ENCODE measurements at places on chromosomes 3 and 15. TPM values are rescaled to one million over a fixed set of nuclear protein-coding genes. Genes with fewer than 3 reads are reported as not detected.

IMP3 gene
- 54.9 TPM for total RNA-seq

GRCh38 chr15:81400640-81401236, 26.7 kb upstream of the TMC3 start:
- no peak for DNase-seq

GRCh38 chr3:31541089-31541488, 8.4 kb downstream of the STT3B start:
- no peak for DNase-seq

PLSCR2 gene
- total RNA-seq: not detected

GRCh38 chr15:23566071-23566554, 639 bp downstream of the MKRN3 start:
- peak; percentile 67 for DNase-seq

STRIT1 gene
- not detected for total RNA-seq

SLC22A14 gene
- total RNA-seq: 0.20 TPM

DNA sequence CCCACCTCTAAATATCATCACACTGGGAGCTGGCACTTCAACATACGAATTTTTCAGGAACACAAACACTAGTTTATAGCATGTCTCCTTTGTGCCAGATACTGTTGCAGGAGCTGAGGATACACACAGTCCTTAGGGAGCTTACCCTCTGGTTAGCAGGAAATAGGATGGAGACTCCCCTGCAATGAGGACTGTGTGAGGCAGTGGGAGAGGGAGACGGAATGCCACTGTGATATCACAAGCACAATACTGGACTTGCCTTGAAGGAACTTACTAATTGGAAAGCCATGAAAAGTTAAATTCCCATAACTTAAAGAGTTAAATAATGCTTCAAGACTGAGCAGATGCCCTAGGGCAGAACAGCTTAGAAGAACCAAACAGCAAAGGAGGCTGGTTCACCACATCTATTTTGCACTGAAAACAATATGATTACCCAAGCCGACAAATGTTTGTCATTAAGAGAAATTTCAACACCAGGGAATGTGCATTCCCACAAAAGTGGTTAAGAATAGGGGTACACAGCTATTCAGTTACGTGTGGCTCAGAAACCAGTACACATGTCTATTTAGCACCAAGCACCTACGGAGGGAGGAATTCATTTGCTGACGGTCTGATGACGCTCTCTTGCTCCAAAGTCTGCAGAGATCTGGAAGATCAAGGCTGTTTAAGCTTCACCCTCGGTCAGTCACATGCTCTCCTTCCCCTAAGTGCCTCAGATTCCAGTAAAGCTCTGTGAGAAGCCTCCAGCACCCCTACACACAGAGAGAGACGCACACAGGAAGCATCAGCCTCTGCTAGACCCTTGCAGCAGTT, 5.2 kb downstream of the TBC1D2B start:
- no peak for DNase-seq

KBTBD13 gene
- not detected for total RNA-seq

DNA sequence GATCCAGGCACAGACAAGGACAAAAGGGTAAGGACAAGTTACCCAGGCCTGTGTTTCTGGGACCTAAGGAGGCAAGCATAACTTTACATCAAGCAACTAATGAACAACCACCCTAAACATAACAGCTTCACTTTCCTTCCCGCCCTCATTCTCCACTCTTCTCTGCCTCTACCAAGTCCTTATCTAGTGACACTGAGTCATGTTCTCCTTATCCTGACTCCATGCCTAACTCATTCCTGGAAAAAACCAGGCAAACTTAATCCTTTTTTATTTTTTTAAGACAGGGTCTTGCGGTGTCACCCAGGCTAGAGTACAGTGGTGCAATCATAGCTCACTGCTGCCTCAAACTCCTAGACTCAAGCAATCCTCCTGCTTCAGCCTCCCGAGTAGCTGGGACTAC, 44.5 kb downstream of the TMEM44 start:
- no peak for DNase-seq

- no peak for DNase-seq
Measured at GRCh38 chr15:39016706-39017105, 452.1 kb upstream of the RASGRP1 start.

- peak; percentile 77 for DNase-seq
Measured at GRCh38 chr3:155079746-155080487, at the start of gene MME. Gene MME (plus strand): TSS chr3:155080319. CDS start chr3:155084168, 3,849 bp downstream.

EIF3J gene
- 52.9 TPM for total RNA-seq

DNA sequence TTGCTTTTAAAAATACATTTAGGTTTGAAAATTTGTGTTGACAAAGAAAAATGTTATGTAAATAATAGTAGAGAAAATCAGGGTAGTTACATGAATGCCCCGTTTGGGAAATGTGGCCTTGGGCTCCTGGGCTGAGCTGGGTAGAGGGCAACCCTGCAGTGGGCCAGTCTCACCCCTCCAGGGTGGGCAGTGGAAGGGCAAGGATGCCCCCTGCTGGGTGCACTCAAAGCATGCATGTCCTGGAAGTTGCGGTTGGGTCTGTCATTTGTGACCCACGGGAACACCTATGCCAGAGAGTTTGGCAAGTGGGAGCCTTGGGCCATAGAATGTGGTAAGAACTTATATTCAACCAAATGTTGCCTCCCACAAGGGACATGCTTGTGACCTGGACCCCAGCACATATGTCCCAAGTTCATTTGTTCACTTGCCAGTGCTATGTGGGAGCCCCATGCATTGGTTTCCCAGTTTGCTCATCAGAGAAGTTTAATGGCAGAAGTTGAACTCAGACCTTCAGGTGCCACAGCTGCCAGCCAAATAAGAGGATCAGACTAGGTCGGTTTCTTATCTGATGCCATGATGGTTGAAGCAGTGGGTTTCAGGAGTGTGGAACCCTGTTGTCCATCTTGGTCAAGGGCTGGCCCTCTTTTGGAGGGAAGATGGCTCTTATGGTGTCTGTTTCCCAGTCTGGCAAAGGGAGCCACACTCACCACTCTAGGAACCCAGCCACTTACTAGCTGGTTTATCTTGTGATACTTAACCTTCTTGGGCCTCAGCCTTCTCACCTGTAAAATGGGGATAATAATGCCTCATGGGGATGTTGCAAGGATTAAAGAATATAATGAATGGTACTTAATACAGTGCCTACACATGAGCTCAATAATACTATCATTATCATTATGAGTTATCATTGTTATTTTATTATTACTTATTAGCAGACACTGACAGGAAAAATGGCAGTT, 2.5 kb upstream of the PLCB2 start:
- peak; percentile 80 for DNase-seq

- DNase-seq: no peak
Measured at GRCh38 chr3:123808812-123809211, 75.3 kb downstream of the MYLK start.

DNA sequence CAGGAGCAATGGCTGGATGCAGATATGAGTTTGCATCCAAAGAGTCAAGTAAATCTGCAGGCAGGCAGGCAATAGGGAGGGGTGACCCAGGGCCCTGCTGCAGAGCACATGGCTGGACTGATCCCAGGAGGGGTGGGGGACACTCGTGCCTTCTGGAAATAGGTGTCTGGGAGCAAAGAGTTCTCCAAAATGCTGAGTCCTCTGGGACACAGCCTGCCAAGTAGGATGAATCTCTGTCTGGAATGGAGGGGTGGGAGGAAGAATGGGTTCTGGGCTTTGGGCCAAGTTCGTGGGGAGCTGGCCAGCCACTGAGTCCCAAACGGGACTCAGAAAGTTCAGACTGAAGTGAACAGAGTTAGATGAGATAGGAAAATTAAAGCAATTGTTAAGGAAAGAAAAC, 214.5 kb downstream of the MTHFS start:
- DNase-seq: no peak

- DNase-seq: no peak
Measured at GRCh38 chr15:60021589-60022378, 17.7 kb downstream of the FOXB1 start.

DNA sequence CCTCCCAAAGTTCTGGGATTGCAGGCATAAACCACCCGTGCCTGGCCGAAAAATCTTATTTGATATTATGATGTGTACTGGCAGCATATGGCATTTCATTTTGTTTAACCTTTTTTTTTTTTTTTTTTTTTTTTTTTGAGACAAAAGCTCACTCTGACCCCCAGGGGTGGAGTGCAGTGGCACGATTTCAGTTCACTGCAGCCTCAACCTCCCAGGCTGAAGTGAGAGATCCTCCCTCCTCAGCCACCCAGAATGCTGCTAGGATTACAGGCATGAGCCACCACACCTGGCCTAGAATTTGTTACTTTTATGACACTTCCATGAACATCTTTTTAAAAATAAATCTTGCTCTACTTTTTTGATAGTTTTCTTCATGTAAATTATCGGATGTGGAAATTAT, 12.0 kb downstream of the TERB2 start:
- DNase-seq: no peak

DNA sequence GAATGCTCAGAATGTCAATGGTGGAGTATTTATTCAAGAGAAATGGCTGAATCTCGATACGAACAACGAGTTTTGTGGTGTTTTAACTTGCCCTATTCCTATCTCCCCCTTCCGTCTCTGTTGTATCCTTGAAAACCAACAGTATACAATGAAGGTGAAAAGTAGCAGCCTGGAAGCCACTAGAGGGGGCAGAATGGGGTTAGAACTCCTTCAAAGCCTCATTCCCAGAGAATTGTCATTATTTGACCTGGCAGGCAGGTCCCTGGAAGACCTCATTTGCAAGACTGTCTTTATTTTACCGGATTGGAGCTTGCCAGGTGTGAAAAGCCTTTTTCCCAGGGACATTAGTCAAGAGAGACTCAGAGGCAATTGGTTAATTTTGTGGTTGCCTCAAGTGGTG, 139.4 kb downstream of the LRRC28 start:
- no peak for DNase-seq

DNA sequence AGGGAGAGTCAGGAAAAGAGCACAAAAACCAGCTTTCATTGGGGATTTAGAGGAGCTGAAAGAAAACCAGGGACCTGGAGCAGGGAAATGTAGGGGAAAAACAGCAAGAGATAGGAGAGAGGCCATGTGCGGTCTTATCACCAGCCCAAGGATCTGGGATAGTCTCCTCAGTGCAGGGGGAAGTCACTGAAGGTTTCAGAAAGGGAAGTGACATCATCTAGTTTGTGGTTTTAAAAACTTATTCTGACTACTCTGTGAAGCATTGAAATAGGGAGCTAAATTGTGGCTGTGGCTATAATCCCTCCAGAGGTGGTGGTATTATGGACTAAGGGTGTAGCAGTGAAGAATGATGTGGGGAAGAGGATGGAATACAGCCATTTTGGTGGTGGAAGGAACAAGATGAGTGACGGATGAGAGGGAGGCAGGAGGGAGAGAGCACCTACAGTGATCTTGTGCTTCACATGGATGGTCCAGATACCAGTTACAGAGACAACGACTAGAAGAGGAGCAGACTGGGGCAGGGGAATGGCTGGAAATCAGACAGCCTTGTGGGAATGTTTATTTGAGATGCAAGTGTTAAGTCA, 72.7 kb downstream of the HMG20A start:
- no peak for DNase-seq

TM2D3 gene
- 47.4 TPM for total RNA-seq

DNA sequence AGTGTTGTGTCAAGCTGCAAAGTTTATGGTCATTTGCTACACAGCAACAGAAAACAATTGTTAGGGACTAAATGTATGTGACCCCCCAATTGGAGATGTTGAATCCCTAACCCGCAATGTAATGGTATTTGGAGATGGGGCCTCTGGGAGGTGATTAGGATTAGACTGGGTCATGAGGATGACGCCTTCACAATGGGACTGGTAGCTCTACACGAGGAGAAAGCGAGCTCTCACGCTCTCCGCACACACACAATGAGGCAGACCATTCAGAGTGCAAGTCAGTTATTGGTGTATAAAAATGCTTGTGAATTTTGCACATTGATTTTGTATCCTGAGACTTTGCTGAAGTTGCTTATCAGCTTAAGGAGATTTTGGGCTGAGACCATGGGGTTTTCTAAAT, 116.9 kb upstream of the NSMCE3 start:
- DNase-seq: no peak

KLHL6 gene
- total RNA-seq: 24.7 TPM

- no peak for DNase-seq
Measured at GRCh38 chr3:42061025-42061712, 30.0 kb upstream of the TRAK1 start.

- no peak for DNase-seq
Measured at GRCh38 chr3:55202326-55202725, 274.5 kb upstream of the LRTM1 start.

GRCh38 chr15:60905587-60905986, 323.5 kb downstream of the RORA start:
- no peak for DNase-seq

DNA sequence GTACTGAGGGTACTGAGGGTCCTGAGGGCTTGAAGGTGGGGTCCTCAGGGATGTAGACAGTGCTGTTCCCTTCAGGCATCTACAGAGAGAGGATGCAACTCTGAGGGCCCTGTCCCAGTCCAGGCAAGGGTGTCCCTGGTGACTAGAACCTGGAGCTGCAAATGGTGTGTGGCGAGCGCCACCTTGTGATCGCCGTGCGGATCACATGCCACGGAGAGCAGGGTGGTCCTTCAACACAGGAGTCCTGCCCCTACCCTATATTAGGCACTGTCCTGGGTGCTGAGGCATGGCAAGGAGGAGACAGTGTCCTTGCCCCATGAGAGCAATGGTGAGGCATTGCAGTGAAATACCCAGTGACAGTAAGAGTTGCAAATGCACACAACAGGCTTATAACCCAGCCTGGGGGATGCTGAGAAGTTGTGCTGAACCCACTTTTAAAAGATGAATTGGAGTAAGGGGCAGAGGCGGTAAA, 23.6 kb downstream of the RHCG start:
- DNase-seq: no peak

DNA sequence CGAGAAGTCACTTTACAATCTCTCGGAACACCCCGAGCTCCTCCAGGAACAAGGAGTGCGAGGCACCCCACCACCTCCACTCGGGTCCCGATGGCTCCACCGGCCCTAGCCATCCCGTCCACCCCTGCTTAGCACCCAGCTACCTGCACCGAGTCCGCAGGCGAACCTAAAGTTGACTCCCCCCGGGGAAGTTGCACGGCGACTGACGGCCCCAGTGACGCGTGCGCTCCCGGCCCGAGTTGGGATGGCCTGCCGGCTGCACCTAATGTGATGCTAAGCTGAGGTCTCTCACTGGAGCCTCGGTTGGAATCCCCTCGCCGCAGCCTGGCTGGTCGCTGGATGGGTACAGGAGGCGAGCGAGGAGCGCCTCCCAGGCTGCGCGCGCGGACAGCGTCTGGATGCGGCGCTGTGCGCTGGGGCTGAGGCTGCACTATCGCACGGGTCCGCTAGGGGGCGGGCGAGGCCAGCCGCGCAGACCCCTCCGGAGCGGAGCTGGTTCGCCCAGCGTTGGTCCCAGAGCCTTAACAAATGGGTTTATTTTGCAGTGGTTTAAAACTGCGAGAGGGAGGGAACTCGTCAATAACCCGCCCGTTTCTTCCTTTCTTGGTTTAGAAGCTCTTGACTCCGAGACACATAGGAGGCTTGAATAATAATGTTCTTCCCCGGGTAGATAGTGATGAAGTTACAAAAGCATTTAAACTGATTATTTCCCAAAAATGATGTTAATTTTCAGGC, at the start of gene OXTR:
TSS of gene OXTR (minus strand) at position 526 of the 735 bp plus-strand sequence. CDS start 1,426 bp downstream, outside the sequence.
- peak; percentile 74 for DNase-seq

Measured in upper lobe of right lung (tissue), 1 donor.